ENCODE measurements at places on chromosomes 16 and 17.

GRCh38 chr17:34015253-34015652, 239.8 kb upstream of the CCL2 start:
- no peaks in the 10 kb centered on the region for H3K4me1 ChIP-seq
- no peak for DNase-seq
- H3K27ac ChIP-seq = no peak overlapping the region
- H3K4me3 ChIP-seq = no peak overlapping the region
- H3K36me3 ChIP-seq = no peaks in the 10 kb centered on the region

- H3K4me3 ChIP-seq = no peak overlapping the region
- H3K36me3 ChIP-seq = no peaks in the 10 kb centered on the region
- H3K27ac ChIP-seq = no peak overlapping the region
- H3K4me1 ChIP-seq = no peaks in the 10 kb centered on the region
- no peak for DNase-seq
- H3K27me3 ChIP-seq = peaks cover 19% of the 10 kb centered on the region
Observed at GRCh38 chr17:61647047-61647446, 56.0 kb upstream of the NACA2 start.

DNA sequence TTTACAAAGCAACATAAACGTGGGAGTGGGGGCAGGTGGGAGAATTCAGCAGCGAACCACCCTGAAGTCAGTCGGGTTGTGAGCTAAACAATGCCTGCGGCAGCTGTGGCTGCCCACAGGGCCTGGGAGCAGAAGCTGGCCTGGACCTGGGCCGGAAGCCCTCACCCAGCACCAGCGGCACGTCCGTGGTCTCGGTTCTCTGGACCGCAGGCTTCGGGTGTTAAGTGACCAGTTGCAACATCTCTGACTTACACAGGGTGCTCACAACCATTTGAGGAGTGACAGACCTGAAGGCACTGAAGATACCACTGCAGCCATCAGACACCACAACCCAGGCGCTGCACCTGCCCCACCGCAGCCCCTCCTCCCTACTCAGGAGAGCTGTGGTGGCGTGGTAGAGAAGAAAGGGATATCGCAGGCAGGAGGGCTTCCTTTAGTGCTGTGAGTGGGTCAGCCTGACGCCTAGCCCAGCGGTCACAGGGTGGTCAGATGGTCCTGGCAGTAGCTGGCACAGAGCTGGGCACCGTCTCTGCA, 33.8 kb downstream of the CBFA2T3 start:
- no peak overlapping the region for H3K4me3 ChIP-seq
- H3K27ac ChIP-seq = no peak overlapping the region

GRCh38 chr16:8679151-8679550, 4.7 kb downstream of the ABAT start:
- H3K4me1 ChIP-seq = peaks cover 20% of the 10 kb centered on the region
- DNase-seq = no peak
- H3K36me3 ChIP-seq = peaks cover 3% of the 10 kb centered on the region

- no peak for DNase-seq
- H3K36me3 ChIP-seq = no peaks in the 10 kb centered on the region
- no peak overlapping the region for H3K4me3 ChIP-seq
- peaks cover 18% of the 10 kb centered on the region for H3K27me3 ChIP-seq
- peaks cover 15% of the 10 kb centered on the region for H3K4me1 ChIP-seq
Observed at GRCh38 chr17:50889528-50890118, 23.5 kb upstream of the TOB1 start.

- peaks cover 5% of the 10 kb centered on the region for H3K27me3 ChIP-seq
- DNase-seq = no peak
- H3K4me1 ChIP-seq = peaks cover 20% of the 10 kb centered on the region
- peaks cover 2% of the 10 kb centered on the region for H3K36me3 ChIP-seq
- no peak overlapping the region for H3K27ac ChIP-seq
Observed at GRCh38 chr17:64460955-64461354, 12.0 kb downstream of the MILR1 start.

DNA sequence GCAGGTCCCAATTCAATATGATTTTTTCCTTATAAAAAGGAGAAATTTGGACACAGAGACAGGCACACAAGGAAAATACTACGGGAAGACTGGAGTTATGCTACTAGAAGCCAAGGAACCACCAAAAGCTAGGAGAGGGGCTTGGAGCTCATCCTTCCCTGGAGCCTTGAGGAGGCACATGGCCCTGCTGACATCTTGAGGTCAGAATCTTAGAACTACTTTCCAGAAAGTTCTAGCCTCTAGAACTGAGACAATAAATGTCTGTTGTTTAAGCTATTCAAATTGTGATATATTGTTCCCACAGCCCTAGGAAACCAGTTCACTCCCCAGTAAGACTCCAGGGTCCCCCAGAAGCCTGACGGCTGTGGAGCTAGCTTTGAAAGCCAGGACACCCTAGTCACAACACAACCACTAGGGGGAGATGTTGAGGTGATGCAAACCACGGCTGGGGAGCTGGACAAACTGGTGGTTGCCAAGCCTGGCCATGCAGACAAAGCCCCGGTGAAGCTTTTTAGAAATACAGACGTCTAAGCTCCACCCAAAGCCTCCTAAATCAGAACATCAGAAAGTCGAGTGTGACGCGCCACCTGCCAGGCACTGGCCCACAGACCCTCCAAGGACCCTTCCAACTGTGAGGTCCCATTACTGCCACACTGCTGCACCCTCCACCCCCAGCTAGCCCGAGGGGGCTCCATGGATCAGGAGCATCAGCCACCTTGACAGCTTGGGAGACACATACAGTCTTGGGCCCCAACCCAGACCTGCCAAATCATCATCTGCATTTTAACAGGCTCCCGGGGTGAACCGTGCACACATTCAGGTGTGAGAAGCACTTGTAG, 106.4 kb downstream of the SLC39A11 start:
- DNase-seq = peak; percentile 28
- H3K27ac ChIP-seq = no peak overlapping the region
- H3K27me3 ChIP-seq = no peaks in the 10 kb centered on the region

- no peaks in the 10 kb centered on the region for H3K27me3 ChIP-seq
- no peaks in the 10 kb centered on the region for H3K4me1 ChIP-seq
- DNase-seq = no peak
- H3K4me3 ChIP-seq = no peak overlapping the region
- no peak overlapping the region for H3K27ac ChIP-seq
- no peaks in the 10 kb centered on the region for H3K36me3 ChIP-seq
Observed at GRCh38 chr16:1520461-1520860, 13.0 kb upstream of the TMEM204 start.

Measured in activated T-helper 1 cell treated with anti-CD3 and anti-CD28 coated beads, Interleukin-12 subunit alpha, Interleukin-12 subunit beta, Interleukin-2, Interleukin-4 antibody, amounts not matched to agents 30 ng/mL and 10 ng/mL and 1 ng/mL, durations not matched to agents 14 hours and 24 hours and 36 hours (primary cell).